Stimulated activated CD8-positive, alpha-beta memory T cell treated with anti-CD3 and anti-CD28 coated beads, Interleukin-4, amount 100 ng/mL, for 24 hours (primary cell): ENCODE measurements at places on chromosomes 12 and 14.

DNA sequence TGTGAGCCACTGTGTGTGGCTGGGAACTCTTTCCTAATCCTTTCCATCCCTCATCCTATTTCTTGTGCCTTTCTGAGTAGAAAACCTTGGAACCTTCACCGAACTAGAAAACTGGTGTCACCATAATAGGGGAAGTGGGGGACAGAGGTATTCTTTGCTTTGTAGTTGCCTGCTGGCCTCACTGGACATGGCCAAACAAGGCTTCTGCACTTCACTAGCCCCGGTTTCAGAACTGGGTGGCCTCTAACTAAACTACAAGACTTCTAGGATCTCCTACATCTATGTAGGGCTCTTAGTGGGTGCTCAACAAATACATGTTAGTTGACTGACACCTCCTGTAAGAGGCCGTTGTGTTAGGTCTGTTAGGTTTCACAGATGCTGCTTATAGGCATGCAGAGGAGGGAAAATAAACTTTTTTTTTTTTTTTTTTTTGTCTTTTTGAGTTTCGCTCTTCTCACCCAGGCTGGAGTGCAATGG is 597 bp upstream of the CIROP start:
- DNase-seq, result no peak

DNA sequence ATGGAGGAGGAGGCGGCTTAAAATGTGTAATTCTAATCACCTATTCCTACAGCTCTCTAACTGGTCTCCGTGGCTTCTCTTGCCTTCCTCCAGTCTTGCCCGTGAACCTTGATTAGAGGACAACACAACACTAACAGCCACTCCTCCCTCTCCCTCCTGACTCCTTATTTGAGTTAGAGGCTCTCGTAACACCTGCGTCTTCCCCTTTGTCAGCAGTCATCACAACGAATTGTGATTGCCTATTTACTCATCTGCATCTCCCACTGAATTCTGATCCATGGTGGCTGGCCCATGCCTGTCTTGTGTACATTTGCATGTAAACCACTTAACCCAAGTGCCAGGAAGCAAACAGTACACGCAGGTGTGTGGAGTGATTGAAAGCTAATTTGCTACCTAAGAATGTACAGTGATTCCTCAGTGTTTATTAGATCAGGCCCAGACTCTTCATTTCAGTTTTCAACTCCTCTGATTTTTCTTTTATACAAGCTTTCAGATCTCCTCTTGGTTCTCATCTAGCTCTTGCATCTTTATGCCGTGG is 154.5 kb downstream of the MON2 start:
- DNase-seq, result no peak

- DNase-seq, result no peak
These were observed 3.9 kb upstream of the GPR84 start for GRCh38 chr12:54368025-54368708.

- DNase-seq, result no peak
These were observed 92.7 kb downstream of the BORCS5 start for GRCh38 chr12:12449533-12450025.

GRCh38 chr14:44300916-44301315 is 206.2 kb downstream of the FSCB start:
- no peak for DNase-seq

DNA sequence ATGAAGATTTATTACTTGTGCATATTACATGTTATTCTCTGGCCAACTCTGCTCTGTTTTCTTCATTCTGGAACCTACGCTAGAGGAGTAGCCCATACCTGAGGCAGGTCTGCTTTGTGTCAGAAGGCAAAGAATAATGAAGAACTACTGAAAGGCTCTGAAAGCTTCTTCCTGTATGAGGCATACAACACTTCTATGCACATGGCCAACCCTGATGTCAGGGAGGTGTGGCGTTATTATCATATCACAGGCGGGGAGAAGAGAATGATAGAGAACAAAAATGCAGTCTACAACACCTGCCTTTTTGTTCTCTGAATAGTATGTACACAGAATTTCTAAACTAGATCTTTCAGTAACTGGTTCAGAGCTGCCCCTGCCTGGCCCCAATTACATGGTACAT is 32.5 kb upstream of the CRY1 start:
- DNase-seq, result no peak

DNA sequence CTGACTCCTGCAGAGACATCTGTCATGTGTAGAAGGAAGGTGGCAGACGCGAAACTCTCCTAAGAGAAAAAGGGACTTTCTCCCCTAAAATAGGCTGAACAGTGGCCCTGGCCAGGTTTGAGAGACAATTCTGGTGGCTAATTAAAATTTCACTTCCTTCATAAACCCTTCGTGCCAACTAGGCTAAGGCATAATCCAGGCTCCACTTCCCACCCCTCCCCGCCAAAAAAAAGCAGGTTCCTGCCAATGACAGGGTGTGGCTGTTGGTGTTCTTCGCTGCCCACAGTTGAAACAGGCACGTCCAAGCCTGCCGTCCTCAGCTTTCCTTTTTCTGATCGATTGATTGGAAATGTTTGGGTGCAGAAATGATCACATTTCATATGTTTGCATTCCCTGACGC is 144.6 kb downstream of the GCH1 start:
- DNase-seq, result no peak

- DNase-seq, result no peak
These were observed 62.5 kb downstream of the CCDC88C start for GRCh38 chr14:91354979-91355685.

DNA sequence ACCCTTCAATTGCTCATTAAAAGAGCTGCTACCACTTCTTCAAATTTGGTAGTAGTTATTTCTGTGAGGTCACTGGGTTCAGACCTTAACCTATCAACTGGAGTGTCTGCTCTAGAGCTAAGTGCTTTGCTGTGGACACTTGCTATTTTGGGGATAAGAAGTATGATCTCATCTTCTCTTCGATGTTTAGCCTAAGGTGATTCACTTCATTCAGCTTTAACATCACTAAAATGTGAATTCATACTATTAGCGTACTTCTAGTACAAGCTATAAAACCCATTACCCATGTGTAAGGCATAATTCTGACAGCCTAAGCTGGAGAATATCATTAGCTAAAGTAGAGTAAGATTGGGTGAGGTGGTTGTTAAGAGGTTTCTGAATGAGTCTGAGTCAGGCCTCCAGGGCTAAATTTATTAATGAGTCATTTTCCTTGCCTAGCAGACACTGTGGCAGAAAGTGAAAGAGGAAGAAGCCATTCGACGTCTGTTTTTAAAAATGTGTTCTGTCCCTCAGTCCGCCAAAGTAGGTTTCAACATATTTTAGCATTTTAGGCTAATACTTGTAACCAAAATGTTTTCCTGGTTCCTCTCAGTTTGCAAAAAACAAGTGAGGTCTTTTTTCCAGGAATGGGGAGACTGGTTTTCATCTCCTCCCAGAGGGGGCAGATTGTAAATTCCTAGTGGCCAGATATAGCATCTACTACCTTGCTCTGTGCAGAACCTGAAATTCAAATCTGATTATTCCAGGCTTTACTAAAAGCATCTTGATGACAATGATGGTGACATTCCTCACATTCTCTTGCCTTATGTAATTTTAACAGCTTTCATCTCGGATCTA is 103.6 kb downstream of the SSPN start:
- no peak for DNase-seq

DNA sequence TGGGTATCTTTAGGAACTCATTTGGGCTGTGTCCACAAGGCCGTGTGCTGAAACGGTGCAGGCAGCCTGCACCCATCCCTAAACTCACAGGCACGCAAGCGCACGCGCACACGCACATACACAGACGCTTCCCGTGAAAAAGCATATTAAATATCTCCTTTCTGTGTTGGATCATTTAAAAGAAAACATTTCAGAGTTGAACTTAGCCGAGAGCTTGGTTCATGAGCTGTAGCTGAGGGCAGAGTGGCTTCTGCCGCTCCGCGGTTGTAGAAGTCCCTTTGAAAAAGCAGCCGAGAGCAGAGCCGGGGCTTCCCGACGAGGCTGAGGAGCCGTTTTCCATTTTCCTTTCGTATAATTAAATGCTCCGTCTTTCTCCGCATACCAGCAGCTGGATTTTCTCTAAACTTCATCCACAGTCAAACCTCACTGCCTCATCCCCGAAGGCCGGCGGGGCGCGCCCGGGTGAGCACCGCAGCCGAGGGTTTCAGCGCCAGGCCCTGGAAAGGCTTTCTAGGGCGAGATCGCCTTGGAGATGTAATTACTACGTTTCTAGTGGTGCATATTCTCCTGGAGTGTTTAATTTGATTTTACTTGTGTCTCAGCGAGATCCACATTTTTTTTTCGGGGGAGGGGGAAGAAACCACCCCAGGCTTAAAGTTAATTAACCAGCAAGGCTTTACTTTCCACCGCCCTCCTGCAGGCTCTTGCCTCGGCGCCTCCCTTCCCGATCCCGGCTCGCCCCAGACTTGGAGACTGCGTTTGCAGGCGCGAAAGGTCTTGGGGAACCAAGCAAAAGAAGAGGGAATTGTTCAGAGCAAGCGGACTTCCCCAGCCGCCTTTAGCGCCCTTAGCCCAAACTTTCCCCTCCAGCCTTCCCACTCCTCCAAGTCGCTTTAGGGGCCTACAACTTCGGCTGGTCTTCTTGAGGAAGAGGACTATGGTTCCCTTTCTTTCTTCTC is 3.0 kb upstream of the HOXC13 start:
- DNase-seq, result no peak

DNA sequence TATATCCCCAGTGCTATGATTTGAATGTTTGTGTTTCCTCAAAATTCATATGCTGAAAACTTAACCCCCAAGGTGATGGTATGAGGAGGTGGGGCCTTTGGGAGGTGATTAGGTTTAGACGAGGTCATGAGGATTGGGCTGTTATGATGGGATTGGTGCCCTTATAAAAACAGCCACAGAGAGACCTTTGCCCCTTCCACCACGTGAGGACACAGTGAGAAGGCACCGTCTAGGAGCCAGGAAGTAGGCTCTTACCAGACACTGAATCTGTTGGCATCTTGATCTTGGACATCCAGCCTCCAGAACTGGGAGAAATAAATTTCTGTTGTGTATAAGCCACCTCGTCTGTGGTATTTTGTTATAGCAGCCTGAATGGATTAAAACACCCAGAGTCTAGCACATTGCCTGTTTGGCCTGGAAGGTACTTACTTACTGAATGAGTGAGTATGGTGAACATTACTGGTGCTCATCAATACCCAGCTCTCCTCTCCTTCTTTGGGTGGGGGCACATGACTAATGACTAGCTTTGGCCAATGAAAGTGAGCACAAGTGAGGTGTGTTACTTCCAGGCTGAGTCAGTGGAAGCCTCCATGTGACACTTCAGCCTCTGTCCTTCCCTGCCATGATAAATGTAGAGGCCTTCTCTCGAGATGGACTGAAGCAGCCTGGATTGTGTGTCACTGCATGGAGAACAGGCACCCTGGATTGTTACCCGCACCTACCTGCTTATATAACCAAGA is 72.4 kb upstream of the CHST11 start:
- no peak for DNase-seq

GRCh38 chr12:110183386-110183785 is 59.2 kb downstream of the IFT81 start:
- DNase-seq, result no peak

GRCh38 chr14:90088176-90088575 is 26.4 kb downstream of the KCNK13 start:
- DNase-seq, result no peak

GRCh38 chr12:79895071-79895470 is 39.8 kb downstream of the PPP1R12A start:
- DNase-seq, result no peak

- no peak for DNase-seq
These were observed 14.4 kb downstream of the CLSTN3 start for GRCh38 chr12:7144414-7145120.

- DNase-seq, result no peak
These were observed 56.1 kb downstream of the TPH2 start for GRCh38 chr12:71994715-71995114.

- DNase-seq, result no peak
These were observed 67.0 kb upstream of the SFSWAP start for GRCh38 chr12:131643631-131644452.

DNA sequence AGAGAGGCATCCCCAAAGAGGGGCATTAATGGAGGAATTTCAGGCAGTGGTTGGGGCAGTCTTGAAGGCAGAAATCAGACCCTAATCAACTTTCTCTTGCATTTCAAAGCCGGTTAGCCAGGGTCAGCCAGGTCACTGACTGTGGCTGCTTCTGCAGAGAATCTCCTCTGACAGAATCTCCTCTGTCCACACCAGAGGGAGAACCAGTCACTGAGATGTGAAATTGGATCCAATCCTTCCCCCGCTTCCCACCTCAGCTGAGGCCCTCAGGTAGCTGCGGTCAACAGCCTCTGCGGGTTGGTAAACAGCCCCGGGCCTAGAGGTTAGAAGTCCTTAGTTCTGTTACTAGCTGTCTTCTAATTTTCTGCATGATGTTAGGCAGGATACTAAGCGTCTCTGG is 39.8 kb upstream of the NUAK1 start:
- DNase-seq, result no peak

DNA sequence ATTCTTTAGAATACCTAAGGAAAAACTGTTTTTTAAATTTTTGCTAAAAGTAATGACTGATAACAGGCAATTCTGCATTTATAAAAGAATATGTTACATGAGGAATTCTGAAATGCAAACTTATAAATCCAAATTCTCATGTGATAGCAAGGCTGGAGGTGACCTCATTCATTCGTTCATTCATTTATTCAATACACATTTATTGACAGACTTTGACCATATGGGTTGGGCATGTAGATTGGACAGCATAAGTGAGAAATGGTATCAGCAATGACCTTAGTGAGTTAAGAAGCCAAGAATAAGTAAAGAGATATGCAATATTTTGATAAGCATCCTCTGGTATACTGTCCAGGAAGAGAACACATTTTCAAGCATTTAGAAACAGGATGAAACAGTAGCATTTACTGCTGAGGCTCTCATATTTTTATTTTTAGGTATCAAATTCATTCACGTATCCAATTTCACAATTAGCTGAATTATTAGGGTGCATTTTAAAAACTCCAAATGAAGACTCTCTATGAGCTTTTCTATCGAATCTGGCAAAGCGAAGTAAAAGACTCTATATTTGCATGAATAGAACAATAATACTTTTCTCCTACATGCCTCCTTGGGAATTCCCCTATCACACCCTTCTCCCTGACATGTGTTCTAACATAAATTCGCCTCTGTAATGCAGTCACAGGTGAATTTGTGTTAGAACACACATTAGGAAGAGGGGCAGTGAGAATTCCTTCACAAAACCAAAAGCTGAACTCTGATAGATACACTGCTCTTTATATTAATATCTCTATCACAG is 49.9 kb downstream of the PEBP1 start:
- DNase-seq, result no peak

- no peak for DNase-seq
These were observed 29.3 kb downstream of the BICD1 start for GRCh38 chr12:32135967-32136366.

- no peak for DNase-seq
These were observed 30.4 kb downstream of the FBXO34 start for GRCh38 chr14:55301437-55302121.

DNA sequence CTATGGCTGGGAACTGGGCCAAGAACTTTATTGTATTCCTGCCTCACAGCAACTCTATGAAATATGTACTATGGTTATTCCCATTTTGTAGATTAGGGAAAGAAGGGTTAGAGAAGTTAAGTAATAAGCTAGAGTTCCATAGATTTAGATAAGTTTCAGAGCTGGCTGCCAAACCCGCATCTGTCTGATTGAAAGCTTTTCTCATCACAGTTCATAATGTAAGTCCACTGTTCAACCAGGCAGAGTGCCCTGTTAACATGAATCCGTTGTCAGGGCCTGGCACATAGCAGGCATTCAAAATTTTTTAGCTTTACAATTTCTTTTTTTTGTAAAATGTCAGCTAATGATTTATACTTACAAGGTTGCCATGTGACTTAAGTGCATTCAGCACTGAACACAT is 467.3 kb downstream of the NRXN3 start:
- DNase-seq, result no peak
